ENCODE measurements at places on chromosomes 4 and X.

GRCh38 chrX:131202766-131203165 lies 86.3 kb downstream of the IGSF1 start:
- DNase-seq, result no peak

- no peak for DNase-seq
Observed at GRCh38 chr4:70930530-70931256, 28.5 kb downstream of the MOB1B start.

DNA sequence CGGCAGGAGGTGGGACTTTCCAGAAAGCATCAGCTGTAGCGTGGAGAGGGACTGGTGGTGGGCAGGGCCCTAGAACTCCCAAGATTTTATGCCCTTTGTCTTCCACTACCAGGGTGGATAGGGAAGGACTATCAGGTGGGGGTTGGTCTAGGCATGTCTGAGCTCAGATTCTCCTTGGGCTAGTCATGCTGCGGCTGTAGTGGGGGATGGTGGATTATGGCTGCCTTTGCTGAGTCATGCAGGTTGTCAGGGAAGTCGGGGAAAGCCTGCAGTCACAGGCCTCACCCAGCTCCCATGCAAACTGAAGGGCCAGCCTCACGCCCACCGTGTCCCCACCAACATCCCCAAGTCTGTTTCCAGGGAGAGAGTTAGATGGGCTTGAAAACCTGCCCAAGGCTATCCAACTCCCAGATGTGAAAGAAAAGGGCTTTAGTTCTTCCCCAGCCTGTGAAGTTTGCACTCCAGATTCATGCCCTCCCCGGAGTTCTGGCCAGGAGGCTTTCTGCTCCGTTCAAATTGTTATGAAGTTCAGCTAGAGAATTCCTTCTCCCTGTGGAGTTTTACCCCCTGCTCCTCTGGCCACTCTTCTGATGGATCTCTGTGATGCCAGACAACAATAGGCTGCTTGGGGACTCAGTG lies 13.4 kb upstream of the MEPE start:
- no peak for DNase-seq

DNA sequence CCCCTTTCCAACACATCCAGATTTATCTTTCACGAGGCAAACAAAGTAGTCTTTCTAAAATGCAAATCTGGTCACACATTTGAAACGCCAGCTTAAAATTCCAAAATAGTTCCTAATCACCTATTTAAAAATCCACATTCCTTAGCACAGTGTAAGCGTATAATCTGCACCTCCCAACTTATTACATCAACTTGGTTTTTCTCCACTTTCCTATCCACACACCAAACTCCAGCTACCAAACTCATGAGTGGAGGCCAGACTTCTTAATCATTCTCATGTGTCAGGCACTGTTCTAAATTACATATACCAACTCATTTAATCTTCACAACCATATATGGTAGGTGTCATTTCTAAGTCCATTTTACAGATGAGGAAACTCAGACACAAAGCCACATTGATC lies 33.8 kb downstream of the ENOX2 start:
- DNase-seq, result no peak

GRCh38 chr4:125750828-125751466 lies 436.2 kb downstream of the FAT4 start:
- DNase-seq, result no peak

GRCh38 chr4:28772066-28772465 lies 1911.4 kb downstream of the STIM2 start:
- DNase-seq, result no peak

DNA sequence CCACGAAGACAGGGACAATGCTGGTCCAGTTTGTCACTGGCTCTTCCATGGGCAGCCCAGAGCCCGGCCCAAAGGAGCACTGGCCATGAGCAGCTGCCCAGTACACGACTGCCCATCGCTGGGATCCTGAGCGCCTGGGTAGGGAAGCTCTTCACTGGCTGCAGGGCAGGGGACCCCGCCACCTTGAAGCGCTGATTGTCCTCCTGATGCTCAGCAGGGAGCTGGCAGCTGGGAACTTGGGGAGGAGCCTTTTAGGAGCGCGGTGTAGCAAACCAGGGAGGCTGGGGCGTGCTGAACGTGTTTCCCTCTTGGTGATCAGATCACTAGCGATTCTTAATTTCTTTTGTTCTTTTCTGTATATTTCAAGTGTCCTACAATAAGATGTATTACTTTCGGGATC lies 1.8 kb downstream of the L1CAM start:
- no peak for DNase-seq

DNA sequence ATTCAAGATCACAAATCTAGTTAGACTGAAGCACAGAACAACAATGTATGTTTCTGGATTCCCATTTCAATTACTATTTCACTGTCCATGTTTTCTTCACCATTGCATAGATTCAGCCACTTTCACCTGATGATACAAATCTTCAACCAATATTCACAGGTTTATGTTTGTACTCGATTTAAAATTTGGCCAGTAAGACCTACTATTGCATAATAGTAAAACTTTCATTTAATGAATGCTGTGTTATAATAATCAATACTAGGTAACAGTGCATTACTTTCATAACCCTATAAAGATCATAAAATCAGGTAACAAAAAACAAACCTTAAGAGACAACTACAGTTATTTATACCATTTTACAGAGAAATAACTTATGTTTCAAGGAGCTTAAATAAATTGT lies 2209.1 kb downstream of the ARAP2 start:
- DNase-seq, result no peak

- no peak for DNase-seq
Observed at GRCh38 chr4:184849185-184849584, 23.4 kb upstream of the ACSL1 start.

- no peak for DNase-seq
Observed at GRCh38 chr4:26094076-26094475, 180.1 kb downstream of the SMIM20 start.

- no peak for DNase-seq
Observed at GRCh38 chrX:148947399-148947975, 447.1 kb downstream of the AFF2 start.

DNA sequence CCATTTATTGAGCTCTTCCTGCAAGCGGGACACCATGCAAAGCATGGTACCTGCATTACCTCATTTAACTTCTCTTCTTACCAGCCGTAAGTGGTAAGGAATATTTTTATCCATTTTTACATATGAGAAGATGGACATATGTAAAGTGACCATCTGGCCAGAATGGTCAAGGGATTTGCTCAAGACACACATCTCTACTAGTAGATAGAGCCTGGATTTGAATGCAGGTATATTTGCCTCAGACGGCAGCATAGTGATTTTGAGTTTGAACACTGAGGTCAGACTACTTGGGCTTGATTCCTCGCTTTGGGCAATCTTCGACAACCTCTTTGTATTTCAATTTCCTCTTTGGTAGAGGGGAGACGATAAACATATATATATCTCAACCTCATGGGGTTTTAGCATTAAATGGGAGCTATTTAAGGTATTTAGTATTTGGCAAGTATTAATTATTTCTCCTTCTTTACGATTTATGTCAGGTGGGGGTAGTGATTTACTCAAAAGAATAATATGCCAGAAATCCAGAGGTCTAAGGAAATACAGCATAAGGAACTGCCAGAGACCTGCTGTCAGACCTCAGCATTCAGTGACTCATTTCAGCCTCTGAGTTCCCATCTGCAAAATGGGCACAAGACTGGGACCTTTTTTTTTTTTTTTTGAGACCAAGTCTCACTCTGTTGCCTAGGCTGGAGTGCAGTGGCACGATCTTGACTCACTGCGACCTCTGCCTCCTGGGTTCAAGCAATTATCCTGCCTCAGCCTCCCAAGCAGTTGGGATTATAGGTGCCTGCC lies 34.6 kb upstream of the CHRNA9 start:
- no peak for DNase-seq

DNA sequence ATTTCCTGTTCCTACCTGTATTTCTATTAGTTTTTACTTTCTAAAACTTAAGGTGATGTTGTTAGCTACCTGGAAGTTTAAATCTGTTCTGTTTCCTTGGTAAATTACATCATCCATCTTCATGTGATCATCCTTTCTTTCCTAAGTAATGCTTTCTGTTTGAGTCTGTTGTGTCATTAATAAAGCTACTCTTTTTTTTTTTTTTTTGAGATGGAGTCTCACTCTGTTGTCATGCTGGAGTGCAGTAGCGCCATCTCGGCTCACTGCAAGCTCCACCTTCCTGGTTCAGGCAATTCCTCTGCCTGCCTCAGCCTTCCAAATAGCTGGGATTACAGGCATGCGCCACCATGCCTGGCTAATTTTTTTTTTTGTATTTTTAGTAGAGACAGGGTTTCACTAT lies 73.3 kb downstream of the FIP1L1 start:
- DNase-seq, result no peak

GRCh38 chrX:134634691-134635090 lies 23.6 kb downstream of the PLAC1 start:
- DNase-seq, result no peak

DNA sequence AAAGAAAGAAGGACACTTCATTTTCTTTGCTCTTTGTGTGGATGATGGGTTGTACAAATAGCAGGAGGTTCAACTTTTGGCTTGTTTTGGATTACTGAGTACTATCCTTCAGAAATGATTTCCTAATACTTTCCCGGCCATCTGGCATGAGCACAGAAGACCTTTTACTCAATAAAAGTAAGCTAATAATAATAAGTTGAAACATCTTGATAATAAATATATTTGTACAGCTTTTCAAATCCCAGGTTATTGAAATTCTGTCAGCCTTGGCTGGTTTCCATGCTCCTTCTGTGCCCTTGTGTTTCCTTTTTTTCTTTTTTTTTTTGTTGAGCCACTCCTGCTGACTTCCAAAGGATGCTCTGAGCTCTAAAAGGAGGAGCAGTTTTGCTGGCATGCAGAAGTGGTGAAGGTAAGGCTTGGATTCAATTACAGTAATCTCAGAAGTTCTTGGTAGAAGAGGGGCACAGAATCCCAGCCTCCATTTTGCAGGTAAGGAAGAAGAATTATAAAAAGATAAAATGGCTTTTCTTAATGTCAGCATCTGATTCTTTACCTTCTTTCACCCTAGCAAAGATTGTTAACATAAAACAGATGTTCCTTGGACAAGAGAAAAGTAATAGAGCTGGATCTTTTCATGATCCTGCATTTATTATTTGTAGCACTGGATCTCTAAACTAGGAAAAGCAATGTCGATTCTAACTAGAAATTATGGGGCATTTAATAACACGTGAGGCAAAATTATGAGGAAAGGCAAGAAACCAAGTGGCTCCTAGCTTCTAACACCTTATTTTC lies 31.9 kb downstream of the REPS2 start:
- DNase-seq, result no peak

- no peak for DNase-seq
Observed at GRCh38 chr4:176422001-176422400, 102.2 kb downstream of the SPCS3 start.

GRCh38 chr4:181018913-181019312 lies 1224.3 kb upstream of the TENM3 start:
- no peak for DNase-seq

DNA sequence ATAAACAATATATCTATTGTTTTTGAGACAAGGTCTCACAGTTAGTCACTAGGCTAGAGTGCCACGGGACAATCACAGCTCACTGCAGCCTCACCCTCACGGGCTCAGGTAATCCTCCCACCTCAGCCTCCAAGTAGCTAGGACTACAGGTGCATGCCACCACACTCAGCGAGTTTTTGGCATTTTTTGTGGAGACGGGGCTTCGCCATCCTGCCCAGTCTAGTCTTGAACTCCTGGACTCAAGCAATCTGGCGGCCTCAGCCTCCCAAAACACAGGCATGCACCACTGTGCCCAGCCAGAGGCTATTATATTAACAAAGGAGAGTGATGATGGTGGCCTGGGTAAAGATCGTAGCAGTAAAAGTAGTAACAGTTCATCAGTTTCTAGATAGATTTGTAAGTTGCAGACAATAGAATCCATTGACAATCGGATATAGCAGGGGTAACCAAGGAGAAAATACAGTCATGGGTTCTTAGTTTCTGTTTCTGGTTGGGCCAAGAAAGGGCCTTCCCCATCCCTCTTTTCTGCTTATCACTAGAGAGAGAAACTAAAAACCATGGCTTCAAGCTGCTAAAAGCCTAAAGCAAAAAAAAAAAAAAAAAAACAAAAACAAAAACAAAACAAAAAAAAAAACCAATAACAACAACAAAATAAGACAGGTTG lies 60.6 kb downstream of the ANXA10 start:
- DNase-seq, result no peak

All from stimulated activated CD4-positive, alpha-beta T cell treated with anti-CD3 and anti-CD28 coated beads, TNF-alpha, amount 100 ng/mL, for 4 hours (primary cell).